ENCODE measurements at places on chromosomes 3 and 15. TPM values are rescaled to one million over a fixed set of nuclear protein-coding genes. Genes with fewer than 3 reads are reported as not detected.

DNA sequence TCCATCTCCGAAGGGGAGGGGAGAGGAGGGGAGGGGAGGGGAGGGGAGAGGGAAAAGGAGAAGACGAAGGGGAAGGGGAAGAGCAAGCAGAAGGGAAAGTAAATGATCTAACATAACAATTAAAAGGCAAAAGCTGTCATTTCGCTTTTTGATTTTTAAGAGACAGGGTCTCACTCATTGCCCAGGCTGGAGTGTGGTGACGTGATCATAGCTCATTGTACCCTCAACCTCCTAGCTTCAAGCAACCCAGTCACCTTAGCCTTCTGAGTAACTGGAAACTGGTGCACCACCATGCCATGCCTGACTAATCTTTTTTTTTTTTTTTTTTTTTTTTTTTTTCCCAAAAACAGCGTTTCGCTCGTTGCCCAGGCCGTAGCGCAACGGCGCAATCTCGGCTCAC, 22.6 kb downstream of the ADAM10 start:
- H3K4me3 ChIP-seq, result no peak overlapping the region
- H3K27ac ChIP-seq, result no peak overlapping the region
- no peaks in the 10 kb centered on the region for H3K36me3 ChIP-seq
- no peak for DNase-seq
- no peaks in the 10 kb centered on the region for H3K27me3 ChIP-seq
- peaks cover 32% of the 10 kb centered on the region for H3K4me1 ChIP-seq

GRCh38 chr3:58383904-58384303, 49.7 kb downstream of the PDHB start:
- H3K27ac ChIP-seq, result no peak overlapping the region
- peak; percentile 75 for DNase-seq
- H3K4me3 ChIP-seq, result no peak overlapping the region
- peaks cover 8% of the 10 kb centered on the region for H3K4me1 ChIP-seq
- H3K36me3 ChIP-seq, result no peaks in the 10 kb centered on the region
- H3K27me3 ChIP-seq, result no peaks in the 10 kb centered on the region

GRCh38 chr3:45693941-45694521, 4.8 kb downstream of the SACM1L start:
- no peaks in the 10 kb centered on the region for H3K36me3 ChIP-seq
- H3K4me3 ChIP-seq, result no peak overlapping the region
- peaks cover 25% of the 10 kb centered on the region for H3K4me1 ChIP-seq
- no peaks in the 10 kb centered on the region for H3K27me3 ChIP-seq

GRCh38 chr3:149448331-149448831, 26.1 kb upstream of the TM4SF4 start:
- DNase-seq, result no peak
- H3K4me3 ChIP-seq, result no peak overlapping the region
- H3K36me3 ChIP-seq, result no peaks in the 10 kb centered on the region
- no peak overlapping the region for H3K27ac ChIP-seq
- no peaks in the 10 kb centered on the region for H3K27me3 ChIP-seq

DNA sequence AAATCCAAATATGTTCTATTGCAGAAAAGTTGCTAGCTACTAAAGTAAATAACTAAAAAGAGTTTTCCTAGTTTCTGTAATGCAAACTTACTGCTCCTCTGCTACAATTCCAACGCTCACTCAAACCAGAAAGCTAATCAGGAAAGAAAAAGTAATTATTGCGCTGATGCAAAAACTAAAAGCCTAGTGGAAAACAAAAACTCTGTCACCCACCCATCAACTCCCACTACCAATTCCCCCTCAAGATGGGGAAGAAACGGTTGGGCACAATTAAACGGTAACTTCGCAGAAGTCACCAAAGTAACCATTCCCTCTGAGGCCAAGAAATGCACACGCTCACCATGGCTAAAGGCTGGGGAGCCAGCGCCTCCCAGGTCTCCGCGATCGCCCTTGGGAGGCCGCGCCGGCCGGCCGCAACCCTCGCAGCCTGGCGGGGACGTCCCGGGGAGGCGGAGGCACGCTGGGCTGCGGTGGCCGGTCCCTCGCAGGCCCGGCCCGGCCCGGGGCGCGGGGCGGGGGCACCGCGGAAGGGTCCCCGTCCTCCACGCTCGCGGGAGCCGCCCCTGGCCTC, 684 bp downstream of the SLTM start:
- DNase-seq, result peak; percentile 52
- peaks cover 26% of the 10 kb centered on the region for H3K4me1 ChIP-seq
- no peaks in the 10 kb centered on the region for H3K36me3 ChIP-seq
- H3K4me3 ChIP-seq, result peak overlapping the region; percentile 78
- no peaks in the 10 kb centered on the region for H3K27me3 ChIP-seq

- no peak for DNase-seq
- H3K27ac ChIP-seq, result no peak overlapping the region
- H3K4me1 ChIP-seq, result no peaks in the 10 kb centered on the region
- no peak overlapping the region for H3K4me3 ChIP-seq
These were observed 4.8 kb downstream of the AQP9 start for GRCh38 chr15:58142827-58143461.

DNA sequence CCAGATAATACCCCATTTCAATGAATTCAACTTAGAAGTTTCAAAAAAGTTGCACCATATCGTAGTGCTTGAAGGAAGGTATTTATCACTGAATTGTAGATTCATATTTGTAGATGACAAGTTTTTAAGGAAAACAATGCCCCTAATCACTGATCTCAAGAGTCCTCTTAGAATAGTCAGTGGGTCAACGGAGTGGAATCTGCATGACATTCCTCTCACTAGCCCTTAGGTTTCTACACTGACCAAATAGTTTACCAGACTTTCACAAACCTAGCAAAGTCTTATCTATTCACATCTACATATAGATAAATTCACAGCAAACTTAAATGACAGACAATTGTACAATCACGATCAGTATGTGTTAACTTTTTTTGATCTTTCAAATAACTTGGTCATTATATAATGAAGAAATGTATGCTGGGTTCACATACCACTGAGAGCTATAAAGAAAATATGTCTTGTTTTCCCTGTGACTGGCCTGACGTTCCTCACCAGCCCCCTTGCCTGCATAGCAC, 35.7 kb upstream of the PHLDB2 start:
- no peaks in the 10 kb centered on the region for H3K4me1 ChIP-seq
- H3K36me3 ChIP-seq, result no peaks in the 10 kb centered on the region
- no peaks in the 10 kb centered on the region for H3K27me3 ChIP-seq
- no peak for DNase-seq
- no peak overlapping the region for H3K4me3 ChIP-seq
- H3K27ac ChIP-seq, result no peak overlapping the region

GRCh38 chr15:88257311-88258092, 963 bp upstream of the NTRK3 start:
- no peaks in the 10 kb centered on the region for H3K4me1 ChIP-seq
- H3K4me3 ChIP-seq, result no peak overlapping the region
- H3K27me3 ChIP-seq, result peaks cover 38% of the 10 kb centered on the region
- no peaks in the 10 kb centered on the region for H3K36me3 ChIP-seq

- DNase-seq, result no peak
- H3K4me1 ChIP-seq, result no peaks in the 10 kb centered on the region
- H3K27me3 ChIP-seq, result no peaks in the 10 kb centered on the region
- H3K4me3 ChIP-seq, result no peak overlapping the region
These were observed 50.8 kb downstream of the SACM1L start for GRCh38 chr3:45739991-45740390.

DNA sequence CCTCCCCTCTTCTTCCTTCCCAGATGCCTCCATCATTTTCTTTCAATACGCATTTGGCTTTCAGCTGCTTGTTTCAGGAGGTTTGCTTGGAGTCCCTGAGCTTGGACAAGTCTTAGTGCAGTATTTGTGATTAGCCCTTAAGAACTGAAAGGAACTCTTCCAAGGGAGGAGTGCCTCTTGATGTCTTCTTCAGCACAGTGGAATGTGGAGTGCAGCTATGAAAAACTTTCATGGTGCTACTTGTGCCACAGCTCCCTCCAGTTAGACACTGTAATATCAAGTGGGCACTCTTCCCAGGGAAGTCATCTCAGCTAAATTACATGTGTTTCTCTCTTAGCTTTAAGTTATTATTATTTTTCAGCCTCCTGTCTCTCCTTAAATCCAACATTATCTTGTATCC, 173.1 kb downstream of the NECTIN3 start:
- no peak for DNase-seq
- H3K36me3 ChIP-seq, result no peaks in the 10 kb centered on the region
- no peaks in the 10 kb centered on the region for H3K4me1 ChIP-seq
- H3K4me3 ChIP-seq, result no peak overlapping the region

GRCh38 chr15:61459785-61460707, 230.9 kb upstream of the RORA start:
- H3K4me3 ChIP-seq, result no peak overlapping the region
- H3K27me3 ChIP-seq, result no peaks in the 10 kb centered on the region
- DNase-seq, result no peak
- no peaks in the 10 kb centered on the region for H3K4me1 ChIP-seq
- H3K36me3 ChIP-seq, result no peaks in the 10 kb centered on the region
- no peak overlapping the region for H3K27ac ChIP-seq

GRCh38 chr3:16060945-16061344, 113.5 kb upstream of the GALNT15 start:
- H3K4me1 ChIP-seq, result peaks cover 4% of the 10 kb centered on the region
- H3K4me3 ChIP-seq, result no peak overlapping the region
- no peaks in the 10 kb centered on the region for H3K27me3 ChIP-seq
- peak; percentile 85 for DNase-seq
- no peaks in the 10 kb centered on the region for H3K36me3 ChIP-seq

GRCh38 chr15:56047354-56047753, 53.9 kb upstream of the NEDD4 start:
- H3K27me3 ChIP-seq, result no peaks in the 10 kb centered on the region
- H3K36me3 ChIP-seq, result no peaks in the 10 kb centered on the region
- DNase-seq, result no peak
- H3K4me3 ChIP-seq, result no peak overlapping the region

GRCh38 chr3:115512565-115513415, 110.5 kb upstream of the GAP43 start:
- peaks cover 6% of the 10 kb centered on the region for H3K4me1 ChIP-seq
- DNase-seq, result peak; percentile 12
- H3K36me3 ChIP-seq, result no peaks in the 10 kb centered on the region
- no peak overlapping the region for H3K27ac ChIP-seq
- H3K27me3 ChIP-seq, result no peaks in the 10 kb centered on the region

- H3K27me3 ChIP-seq, result no peaks in the 10 kb centered on the region
- H3K36me3 ChIP-seq, result no peaks in the 10 kb centered on the region
- DNase-seq, result no peak
- no peaks in the 10 kb centered on the region for H3K4me1 ChIP-seq
- no peak overlapping the region for H3K27ac ChIP-seq
- no peak overlapping the region for H3K4me3 ChIP-seq
These were observed 29.3 kb downstream of the ASTE1 start for GRCh38 chr3:130997289-130997688.

- no peaks in the 10 kb centered on the region for H3K36me3 ChIP-seq
- H3K27me3 ChIP-seq, result no peaks in the 10 kb centered on the region
- no peak overlapping the region for H3K4me3 ChIP-seq
- DNase-seq, result no peak
- H3K27ac ChIP-seq, result no peak overlapping the region
These were observed 18.2 kb upstream of the ZBTB20 start for GRCh38 chr3:115165266-115165665.

- DNase-seq, result no peak
- H3K36me3 ChIP-seq, result no peaks in the 10 kb centered on the region
- H3K27ac ChIP-seq, result no peak overlapping the region
- no peaks in the 10 kb centered on the region for H3K27me3 ChIP-seq
- no peak overlapping the region for H3K4me3 ChIP-seq
- no peaks in the 10 kb centered on the region for H3K4me1 ChIP-seq
These were observed 74.6 kb downstream of the ARHGEF26 start for GRCh38 chr3:154195620-154196356.

GRCh38 chr3:153978006-153978405, 143.2 kb upstream of the ARHGEF26 start:
- H3K4me3 ChIP-seq, result no peak overlapping the region
- H3K36me3 ChIP-seq, result no peaks in the 10 kb centered on the region
- H3K4me1 ChIP-seq, result no peaks in the 10 kb centered on the region
- DNase-seq, result no peak
- no peaks in the 10 kb centered on the region for H3K27me3 ChIP-seq

GRCh38 chr3:155457591-155457990, 164.1 kb upstream of the STRIT1 start:
- H3K27me3 ChIP-seq, result no peaks in the 10 kb centered on the region
- H3K27ac ChIP-seq, result no peak overlapping the region
- no peak for DNase-seq
- no peak overlapping the region for H3K4me3 ChIP-seq

DNA sequence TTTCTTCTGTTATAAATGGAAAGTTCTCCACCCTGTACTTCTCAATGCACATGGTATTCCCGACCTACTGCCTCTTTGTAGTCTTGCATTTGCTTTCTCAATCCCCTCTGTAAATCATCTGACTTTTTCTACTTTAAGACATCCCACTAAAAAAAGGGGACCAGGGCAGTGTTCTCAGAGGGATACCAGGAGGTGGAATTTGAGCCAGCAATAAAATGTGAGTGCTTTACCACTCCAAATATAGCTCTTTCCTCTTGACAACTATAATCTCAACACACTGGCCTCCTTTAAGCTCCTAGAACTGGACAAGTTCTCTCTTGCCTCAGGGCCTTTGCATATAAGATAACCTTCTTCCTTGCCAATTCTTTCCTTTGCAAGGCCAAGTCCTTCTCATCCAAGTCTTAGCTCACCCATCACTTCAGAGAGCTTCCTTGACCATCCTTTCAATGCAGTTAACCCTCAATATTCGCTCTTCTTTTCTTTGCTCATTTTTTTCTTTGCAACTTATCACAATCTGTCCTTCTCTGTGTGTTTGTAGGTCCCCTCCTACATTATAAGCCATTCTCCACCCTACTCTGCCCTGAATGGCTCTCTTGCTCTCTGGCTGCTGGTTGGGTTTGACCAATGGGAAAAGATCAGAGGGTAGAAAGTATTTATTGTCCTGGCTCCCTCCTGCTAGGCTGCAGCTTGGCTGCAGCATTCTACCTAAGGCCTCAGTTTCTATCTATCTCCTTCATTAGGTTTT, 93.4 kb downstream of the PRICKLE2 start:
- no peak for DNase-seq
- no peaks in the 10 kb centered on the region for H3K27me3 ChIP-seq
- no peaks in the 10 kb centered on the region for H3K4me1 ChIP-seq
- no peak overlapping the region for H3K27ac ChIP-seq
- H3K4me3 ChIP-seq, result no peak overlapping the region
- no peaks in the 10 kb centered on the region for H3K36me3 ChIP-seq

- H3K36me3 ChIP-seq, result no peaks in the 10 kb centered on the region
- H3K4me1 ChIP-seq, result no peaks in the 10 kb centered on the region
- no peaks in the 10 kb centered on the region for H3K27me3 ChIP-seq
These were observed 230.5 kb downstream of the MFSD1 start for GRCh38 chr3:159032311-159032710.

The CTDSPL gene
- 27.7 TPM for total RNA-seq

The COL8A1 gene
- 54.1 TPM for total RNA-seq

The PPP1R14D gene
- total RNA-seq, result not detected

The EFHB gene
- total RNA-seq, result 3.0 TPM

The LMAN1L gene
- 6.9 TPM for total RNA-seq

The GHSR gene
- total RNA-seq, result 0.35 TPM

The IGF1R gene
- total RNA-seq, result 52.1 TPM

The STRA6 gene
- total RNA-seq, result 3.2 TPM

The IGSF11 gene
- 18.1 TPM for total RNA-seq
